Activated CD4-positive, alpha-beta memory T cell treated with anti-CD3 and anti-CD28 coated beads, Interleukin-2, amount 10 ng/mL, durations not matched to agents 7 days and 5 days (primary cell): ENCODE measurements at places on chromosomes 3 and 15.
A peak's percentile ranks its signal among the peaks of the same experiment; 100 is the strongest.

GRCh38 chr3:60657972-60658371 is 593.3 kb downstream of the FHIT start:
- no peak overlapping the region for H3K4me3 ChIP-seq
- H3K27ac ChIP-seq = no peak overlapping the region
- DNase-seq = no peak
- H3K4me1 ChIP-seq = no peaks in the 10 kb centered on the region
- no peaks in the 10 kb centered on the region for H3K36me3 ChIP-seq

- H3K27me3 ChIP-seq = peaks cover 79% of the 10 kb centered on the region
- H3K4me1 ChIP-seq = no peaks in the 10 kb centered on the region
- no peak overlapping the region for H3K27ac ChIP-seq
- H3K36me3 ChIP-seq = peaks cover 10% of the 10 kb centered on the region
- no peak for DNase-seq
Measured at GRCh38 chr3:147389717-147390116, 16.6 kb downstream of the ZIC4 start.

DNA sequence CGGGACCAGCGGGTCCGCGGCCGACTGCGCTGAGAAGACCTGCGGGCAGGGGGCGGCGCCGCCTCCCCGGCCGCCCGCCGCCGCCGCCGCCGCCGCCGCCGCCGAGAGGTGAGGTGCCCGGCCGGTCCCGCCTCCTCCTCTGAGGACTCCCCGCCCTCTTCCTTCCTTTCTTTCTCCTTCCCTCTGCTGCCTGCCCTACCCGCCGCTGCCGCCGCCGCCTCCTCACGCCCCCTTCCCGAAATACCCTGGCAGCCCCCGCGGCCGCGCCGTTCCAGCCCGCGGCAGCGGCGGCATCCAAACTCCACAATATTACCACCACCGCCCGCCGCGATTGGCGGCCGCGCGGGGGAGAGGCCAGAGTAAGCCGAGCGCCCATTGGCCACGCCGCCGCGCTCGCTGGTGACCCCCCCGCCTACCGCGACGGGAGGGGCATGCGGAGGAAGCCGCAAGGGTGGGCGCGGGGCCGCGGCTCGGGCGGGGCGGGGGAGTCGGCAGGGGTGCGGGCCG is 61.8 kb upstream of the ANKRD28 start:
- peak overlapping the region; percentile 89 for H3K4me3 ChIP-seq
- peaks cover 40% of the 10 kb centered on the region for H3K4me1 ChIP-seq
- H3K27ac ChIP-seq = peak overlapping the region; percentile 82
- H3K36me3 ChIP-seq = peaks cover 33% of the 10 kb centered on the region
- peak; percentile 77 for DNase-seq
- no peaks in the 10 kb centered on the region for H3K27me3 ChIP-seq

- no peaks in the 10 kb centered on the region for H3K36me3 ChIP-seq
- no peak overlapping the region for H3K4me3 ChIP-seq
- no peaks in the 10 kb centered on the region for H3K27me3 ChIP-seq
- no peak overlapping the region for H3K27ac ChIP-seq
Measured at GRCh38 chr3:50173685-50174516, 17.5 kb upstream of the GNAT1 start.

DNA sequence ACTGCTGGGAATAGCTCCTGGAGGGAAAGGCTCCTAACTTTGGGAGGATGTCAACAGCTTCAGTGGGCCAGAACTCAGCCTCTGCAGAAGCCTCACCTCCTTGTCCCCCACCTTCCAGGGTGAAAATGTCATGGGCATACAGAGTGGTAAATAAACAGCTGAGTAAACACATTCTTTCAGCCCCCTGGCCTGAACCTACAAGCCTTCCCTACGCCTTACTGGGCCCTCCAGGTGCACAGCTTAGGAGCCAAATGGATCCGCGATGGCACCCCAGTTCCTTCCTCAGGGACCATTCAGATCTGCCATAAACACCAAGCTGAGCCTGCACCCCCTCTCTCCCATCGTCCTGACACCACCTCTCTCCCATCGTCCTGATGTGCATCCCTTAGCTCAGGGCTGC is 126.2 kb upstream of the IGF1R start:
- no peaks in the 10 kb centered on the region for H3K36me3 ChIP-seq
- peaks cover 4% of the 10 kb centered on the region for H3K4me1 ChIP-seq
- no peak overlapping the region for H3K4me3 ChIP-seq
- no peak overlapping the region for H3K27ac ChIP-seq
- H3K27me3 ChIP-seq = peaks cover 4% of the 10 kb centered on the region
- no peak for DNase-seq

DNA sequence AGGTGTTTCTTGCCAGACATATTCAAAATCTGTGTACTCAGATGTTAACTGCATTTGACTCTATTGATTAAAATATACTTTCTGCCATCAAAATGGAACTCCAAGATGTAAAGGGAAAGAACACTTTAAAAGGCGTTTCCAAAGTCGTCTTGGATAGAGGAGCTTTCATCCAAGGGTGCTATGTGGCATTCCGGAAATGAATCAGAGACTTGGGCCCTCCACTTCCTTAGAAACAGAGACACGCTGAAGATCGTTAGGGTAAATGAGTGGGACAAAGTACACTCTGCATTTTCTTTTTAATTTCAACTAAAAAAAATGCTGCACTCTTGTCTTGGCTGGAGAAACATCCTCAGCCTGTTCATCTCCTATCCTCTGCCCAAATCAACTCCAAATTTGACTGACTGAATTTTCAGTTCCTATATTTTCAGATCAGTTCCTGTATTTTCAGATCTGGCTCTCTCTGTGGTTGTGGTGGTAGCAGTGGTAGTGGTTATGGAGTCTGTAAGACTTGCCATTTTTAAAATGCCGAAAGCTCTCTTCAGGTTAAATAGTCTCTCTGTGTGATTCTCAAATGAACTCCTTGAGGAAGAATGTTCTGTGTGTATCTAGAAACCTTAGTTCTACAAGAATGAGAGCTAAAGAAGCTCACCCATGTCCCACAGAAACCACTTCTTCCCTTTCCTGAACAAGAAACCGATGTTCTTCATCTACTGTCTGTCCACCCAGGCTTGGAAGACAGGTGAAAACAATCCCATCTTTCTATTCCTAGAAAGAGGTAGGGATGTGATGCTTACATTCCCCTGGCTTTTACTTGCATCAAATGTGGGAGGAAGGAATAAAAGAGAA is 156.8 kb upstream of the ICE2 start:
- H3K27ac ChIP-seq = no peak overlapping the region
- peaks cover 6% of the 10 kb centered on the region for H3K4me1 ChIP-seq
- peaks cover 12% of the 10 kb centered on the region for H3K27me3 ChIP-seq
- no peaks in the 10 kb centered on the region for H3K36me3 ChIP-seq
- DNase-seq = no peak
- H3K4me3 ChIP-seq = no peak overlapping the region

- H3K4me1 ChIP-seq = peaks cover 14% of the 10 kb centered on the region
- no peak for DNase-seq
- peaks cover 68% of the 10 kb centered on the region for H3K27me3 ChIP-seq
- H3K4me3 ChIP-seq = no peak overlapping the region
Measured at GRCh38 chr3:98734735-98735134, 28.4 kb upstream of the ST3GAL6 start.

- H3K4me1 ChIP-seq = peaks cover 4% of the 10 kb centered on the region
- no peak overlapping the region for H3K27ac ChIP-seq
Measured at GRCh38 chr3:170012683-170013400, 25.0 kb upstream of the GPR160 start.

- no peak for DNase-seq
- no peak overlapping the region for H3K4me3 ChIP-seq
- peaks cover 28% of the 10 kb centered on the region for H3K4me1 ChIP-seq
- H3K27me3 ChIP-seq = no peaks in the 10 kb centered on the region
- H3K36me3 ChIP-seq = peaks cover 30% of the 10 kb centered on the region
Measured at GRCh38 chr3:38021196-38021595, 8.2 kb downstream of the PLCD1 start.

DNA sequence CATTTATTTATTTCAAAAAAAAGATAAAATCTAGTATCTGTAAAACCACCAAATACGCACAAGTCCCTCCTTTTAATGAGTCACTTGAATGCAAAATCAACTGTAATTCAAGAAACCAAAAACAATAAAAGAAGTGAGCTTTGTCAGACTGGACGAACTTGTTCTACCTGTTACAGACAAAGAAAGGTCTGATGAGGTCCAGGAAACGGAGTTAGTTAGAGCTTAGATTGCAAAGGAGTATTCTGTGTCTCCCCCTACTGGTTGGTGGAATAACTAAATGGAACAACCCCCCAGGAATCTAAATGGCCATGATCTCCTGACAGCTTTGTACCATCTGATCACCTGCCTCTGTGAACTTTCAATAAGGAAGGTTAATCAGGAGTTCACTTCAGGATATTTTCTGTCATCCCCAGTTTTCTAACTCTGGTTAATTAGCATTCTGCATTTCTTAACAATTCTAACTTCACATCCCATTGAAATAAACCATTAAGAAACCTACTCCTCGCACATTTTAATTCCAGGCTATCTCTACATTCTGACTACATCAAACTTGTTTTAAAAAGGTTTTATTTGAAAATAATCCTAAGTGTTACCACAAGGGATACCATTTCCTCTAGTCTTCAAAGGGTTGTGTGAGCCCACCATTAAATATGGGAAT is 333.0 kb upstream of the SATB1 start:
- peak overlapping the region; percentile 40 for H3K27ac ChIP-seq
- DNase-seq = no peak
- H3K36me3 ChIP-seq = peaks cover 10% of the 10 kb centered on the region
- H3K4me3 ChIP-seq = no peak overlapping the region
- peaks cover 36% of the 10 kb centered on the region for H3K4me1 ChIP-seq

GRCh38 chr3:24388611-24389010 is 106.0 kb downstream of the THRB start:
- no peak overlapping the region for H3K27ac ChIP-seq
- no peak overlapping the region for H3K4me3 ChIP-seq
- no peaks in the 10 kb centered on the region for H3K36me3 ChIP-seq
- H3K27me3 ChIP-seq = no peaks in the 10 kb centered on the region
- DNase-seq = no peak

DNA sequence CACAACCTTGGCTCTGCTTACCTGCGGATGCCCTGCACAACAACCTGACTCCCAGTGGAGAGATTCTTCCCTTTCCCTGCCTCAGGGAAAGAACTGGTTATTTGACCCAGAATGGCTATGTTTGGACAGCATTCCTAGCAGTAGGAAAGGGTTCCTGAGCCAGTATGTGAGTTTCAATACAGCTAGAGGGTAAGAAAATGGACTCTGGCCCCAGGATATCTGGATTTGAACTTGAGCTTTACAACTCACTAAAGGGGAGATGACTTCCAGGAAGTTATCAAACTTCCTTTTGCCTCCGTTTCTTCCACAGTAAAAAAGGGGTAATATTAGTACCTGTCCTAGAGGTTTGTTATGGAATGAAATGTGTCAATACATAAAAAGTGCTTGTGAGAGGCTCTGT is 28.1 kb upstream of the PLSCR4 start:
- no peak overlapping the region for H3K4me3 ChIP-seq
- no peaks in the 10 kb centered on the region for H3K36me3 ChIP-seq
- no peaks in the 10 kb centered on the region for H3K4me1 ChIP-seq
- DNase-seq = no peak
- H3K27ac ChIP-seq = no peak overlapping the region

- no peaks in the 10 kb centered on the region for H3K27me3 ChIP-seq
- no peak overlapping the region for H3K27ac ChIP-seq
- DNase-seq = no peak
- H3K4me1 ChIP-seq = no peaks in the 10 kb centered on the region
- H3K36me3 ChIP-seq = no peaks in the 10 kb centered on the region
Measured at GRCh38 chr3:20222274-20222673, 36.3 kb upstream of the SGO1 start.

DNA sequence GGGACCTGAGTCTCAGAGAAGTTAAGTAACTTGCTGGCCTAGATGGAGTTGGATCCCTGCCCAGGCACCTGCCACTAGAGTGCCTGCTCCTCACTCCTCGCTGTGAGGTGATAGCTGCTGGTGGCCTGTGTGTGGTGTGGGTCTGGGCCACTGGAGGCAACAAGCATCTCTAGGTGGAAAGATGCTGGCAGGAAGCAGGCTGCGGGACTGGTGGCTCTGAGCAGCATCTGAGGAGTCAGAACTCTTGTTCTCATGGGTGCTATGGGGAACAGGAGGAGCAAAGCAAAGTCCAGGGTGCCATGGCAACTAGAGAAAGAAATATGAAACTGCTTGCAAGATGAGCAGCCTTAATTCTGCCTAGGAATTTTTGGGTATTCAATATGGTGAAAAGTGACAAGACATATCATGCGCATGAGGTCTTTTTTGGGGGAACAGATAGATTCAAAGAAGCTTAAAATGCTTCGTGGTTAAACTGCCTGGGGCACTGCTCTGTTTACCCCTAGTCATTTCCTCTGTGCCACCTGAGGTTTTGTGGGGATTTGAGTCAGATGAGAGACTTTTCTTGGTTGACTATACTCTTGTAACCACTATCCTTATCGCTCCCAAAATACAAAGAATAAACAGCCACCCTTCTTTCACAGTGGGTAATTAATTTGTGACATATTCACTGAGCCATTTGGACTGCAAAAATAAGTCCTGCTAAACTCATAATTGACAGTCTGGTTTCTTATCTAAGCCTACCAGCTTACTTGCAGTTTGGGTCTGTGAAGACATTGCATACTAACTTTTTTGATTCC is 50.3 kb downstream of the MED12L start:
- H3K36me3 ChIP-seq = peaks cover 7% of the 10 kb centered on the region
- H3K4me3 ChIP-seq = peak overlapping the region; percentile 11
- peaks cover 33% of the 10 kb centered on the region for H3K4me1 ChIP-seq
- peaks cover 12% of the 10 kb centered on the region for H3K27me3 ChIP-seq
